Peyer's patch (tissue), 4 donors: ENCODE measurements at places on chromosomes 2 and 18. TPM values are rescaled to one million over a fixed set of nuclear protein-coding genes. Genes with fewer than 3 reads are reported as not detected.

MYL12A gene
- 311 TPM for total RNA-seq

DNA sequence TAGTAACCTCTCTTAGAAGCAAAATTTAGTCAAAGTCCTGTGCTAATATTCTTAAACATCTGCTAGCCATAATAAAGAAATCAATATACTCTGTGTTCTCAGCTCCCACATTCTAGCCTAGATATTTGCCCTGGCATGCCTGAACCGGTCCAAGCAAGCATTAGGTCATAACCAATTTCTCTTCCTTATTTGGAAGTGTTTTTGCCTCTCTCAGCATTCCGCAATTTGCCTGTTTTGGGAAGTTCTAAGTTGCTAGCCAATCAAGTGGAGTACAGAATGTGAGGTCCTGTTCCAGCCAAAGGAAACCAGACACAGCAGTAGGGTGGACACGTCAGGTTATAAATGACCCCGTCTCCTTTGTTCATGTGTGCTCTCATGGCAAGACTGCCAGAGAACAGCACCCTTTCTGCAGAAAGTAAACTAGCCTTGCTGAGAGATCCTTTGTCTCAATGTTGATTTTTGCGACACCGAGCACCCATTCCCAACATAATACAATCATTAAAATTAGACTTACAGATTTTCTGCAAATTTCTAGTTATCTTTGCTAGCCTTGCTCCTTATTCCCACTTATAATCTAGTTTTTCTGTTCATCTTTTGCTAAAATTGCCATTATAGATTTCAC lies 13.0 kb upstream of the SULT1C4 start:
- no peak for DNase-seq

- no peak for DNase-seq
These were observed 420.7 kb downstream of the ERBB4 start for GRCh38 chr2:212117926-212118325.

DNA sequence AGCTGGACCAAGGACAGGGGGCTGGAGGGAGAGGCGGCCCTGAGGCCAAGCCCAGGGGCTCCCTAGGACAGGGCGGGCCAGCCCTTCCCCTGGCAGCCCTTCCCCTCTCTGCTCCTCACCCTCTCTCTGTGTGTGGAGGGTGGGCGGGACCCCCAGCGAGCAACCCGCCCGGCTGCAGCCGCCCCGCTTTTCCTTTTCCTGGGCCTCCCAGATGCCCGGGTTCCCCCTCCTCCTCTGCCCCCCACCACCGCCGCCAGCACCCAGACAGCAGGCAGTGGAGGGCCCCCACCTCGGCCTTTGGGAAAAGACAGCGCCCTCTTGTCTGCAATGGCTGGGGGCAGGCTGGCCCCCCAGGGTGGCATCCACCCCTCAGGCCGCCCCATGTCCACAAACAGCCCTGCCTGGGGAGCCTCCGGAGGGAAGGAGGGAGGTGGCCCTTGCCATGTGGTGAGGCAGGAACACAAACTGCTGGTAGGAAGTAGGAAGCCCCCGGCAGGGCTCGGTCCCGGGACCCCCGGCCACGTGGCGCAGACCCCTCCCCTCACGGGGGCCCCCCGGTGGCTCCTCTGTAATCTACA lies 135.1 kb upstream of the CTDP1 start:
- DNase-seq, result peak; percentile 35

GRCh38 chr2:186884587-186884986 lies 35.6 kb upstream of the ZSWIM2 start:
- no peak for DNase-seq

GRCh38 chr18:5542515-5543035 lies 1.2 kb downstream of the EPB41L3 start:
- no peak for DNase-seq

GRCh38 chr2:51208521-51208920 lies 176.6 kb upstream of the NRXN1 start:
- DNase-seq, result no peak

GRCh38 chr2:217273851-217274250 lies 414.0 kb upstream of the TNP1 start:
- DNase-seq, result no peak

GRCh38 chr2:132664096-132664495 lies 5.9 kb downstream of the LYPD1 start:
- DNase-seq, result no peak
